ENCODE measurements at places on chromosomes 13 and 19.

- DNase-seq = no peak
Measured at GRCh38 chr13:52419080-52419479, 13.1 kb upstream of the THSD1 start.

- DNase-seq = no peak
Measured at GRCh38 chr13:69676286-69676685, 431.3 kb upstream of the ATXN8OS start.

DNA sequence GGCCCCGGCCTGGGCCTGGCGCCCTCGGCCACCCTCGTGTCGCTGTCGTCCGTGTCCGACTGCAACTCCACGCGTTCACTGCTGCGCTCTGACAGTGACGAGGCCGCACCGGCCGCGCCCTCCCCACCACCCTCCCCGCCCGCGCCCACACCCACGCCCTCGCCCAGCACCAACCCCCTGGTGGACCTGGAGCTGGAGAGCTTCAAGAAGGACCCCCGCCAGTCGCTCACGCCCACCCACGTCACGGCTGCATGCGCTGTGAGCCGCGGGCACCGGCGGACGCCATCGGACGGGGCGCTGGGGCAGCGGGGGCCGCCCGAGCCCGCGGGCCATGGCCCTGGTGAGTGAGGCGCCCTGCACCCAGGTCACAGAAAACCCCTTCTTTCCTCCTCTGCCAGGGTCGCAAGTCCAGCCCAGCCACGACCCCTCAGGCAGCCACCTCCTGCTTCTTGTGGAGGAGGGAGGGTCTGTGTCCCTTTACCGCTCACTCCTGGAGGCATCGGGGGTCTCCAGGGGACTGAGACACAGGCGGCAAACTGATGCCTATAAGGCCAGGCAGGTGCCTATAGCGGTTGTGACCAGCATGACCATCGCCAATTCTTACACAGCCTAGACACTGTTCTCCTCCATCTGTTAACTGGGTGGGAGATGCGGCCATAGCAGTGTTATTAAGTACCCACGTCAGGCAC is 4.2 kb downstream of the TTC9B start:
- DNase-seq = no peak

- DNase-seq = no peak
Measured at GRCh38 chr13:30908416-30908980, 2.4 kb downstream of the MEDAG start.

DNA sequence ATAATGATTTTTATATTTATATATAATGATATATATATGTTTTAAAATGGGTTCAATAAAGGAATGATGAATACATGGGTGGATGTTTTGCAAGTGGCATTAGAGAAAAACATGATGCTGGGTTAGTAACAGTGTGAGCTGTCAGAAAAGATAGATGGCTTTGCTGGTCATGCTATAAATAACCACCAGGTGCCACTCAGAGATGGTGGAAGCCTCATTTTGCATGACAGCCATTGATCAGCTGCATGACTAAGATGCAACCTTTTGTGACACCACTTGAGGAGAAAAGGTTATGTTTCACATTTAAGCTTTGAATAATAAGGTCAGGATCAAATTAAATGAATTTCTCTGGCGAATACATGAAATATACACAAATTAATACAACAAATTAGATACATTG is 737.7 kb downstream of the PCDH9 start:
- DNase-seq = no peak
